ENCODE measurements at places on chromosomes 4 and X.
A peak's percentile ranks its signal among the peaks of the same experiment; 100 is the strongest.

- peak; percentile 12 for DNase-seq
Observed at GRCh38 chrX:25015486-25016360, at the start of gene ARX. Gene ARX (minus strand): TSS chrX:25015965. CDS start chrX:25015737, 228 bp downstream.

DNA sequence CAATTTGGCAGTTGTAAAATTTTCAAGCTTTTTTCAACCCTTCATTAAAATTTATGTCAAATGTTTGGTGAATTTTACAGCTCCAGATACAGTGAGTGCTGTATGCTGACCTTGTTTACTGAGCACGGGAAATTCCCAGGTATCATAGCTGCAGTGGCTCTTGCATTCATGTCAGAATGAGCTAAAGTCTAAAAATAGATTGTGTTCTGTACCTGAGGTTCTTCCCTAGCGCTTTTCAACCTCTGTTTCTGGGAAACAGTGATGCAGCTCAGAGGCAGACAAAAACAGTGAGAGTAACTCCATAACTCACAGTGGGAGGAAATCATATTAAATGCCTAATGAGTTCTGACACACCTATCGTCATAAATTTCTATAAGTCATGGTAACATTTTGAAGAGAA is 393.8 kb upstream of the GNPDA2 start:
- DNase-seq = no peak

- no peak for DNase-seq
Observed at GRCh38 chrX:124421898-124422655, 75.7 kb downstream of the SH2D1A start.

DNA sequence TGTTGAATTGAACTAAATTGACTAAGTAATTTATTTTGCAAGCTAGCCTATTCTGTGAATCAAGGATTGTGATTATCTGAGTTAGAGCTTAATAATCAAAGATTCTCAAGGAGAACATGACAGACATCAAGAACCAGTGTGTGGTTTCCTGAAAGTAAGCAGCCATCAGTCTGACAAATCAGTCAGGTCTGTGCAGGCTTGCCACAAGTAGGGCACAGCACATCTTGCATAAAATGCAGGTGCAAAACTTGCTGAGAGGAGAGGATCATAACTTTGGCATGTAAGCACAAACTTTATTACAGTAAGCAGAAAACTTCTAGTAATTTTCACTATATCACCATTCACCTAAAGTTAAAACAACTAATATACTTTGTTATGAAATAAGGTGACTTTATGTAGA is 22.5 kb downstream of the FAM241A start:
- no peak for DNase-seq

- no peak for DNase-seq
Observed at GRCh38 chr4:142405021-142405694, 440.9 kb downstream of the INPP4B start.

- no peak for DNase-seq
Observed at GRCh38 chrX:7147413-7147977, at the start of gene STS. Gene STS (plus strand): TSS chrX:7147712. CDS start chrX:7253200, 105,488 bp downstream.

- DNase-seq = no peak
Observed at GRCh38 chrX:152638443-152638904, 779 bp downstream of the GABRQ start.

DNA sequence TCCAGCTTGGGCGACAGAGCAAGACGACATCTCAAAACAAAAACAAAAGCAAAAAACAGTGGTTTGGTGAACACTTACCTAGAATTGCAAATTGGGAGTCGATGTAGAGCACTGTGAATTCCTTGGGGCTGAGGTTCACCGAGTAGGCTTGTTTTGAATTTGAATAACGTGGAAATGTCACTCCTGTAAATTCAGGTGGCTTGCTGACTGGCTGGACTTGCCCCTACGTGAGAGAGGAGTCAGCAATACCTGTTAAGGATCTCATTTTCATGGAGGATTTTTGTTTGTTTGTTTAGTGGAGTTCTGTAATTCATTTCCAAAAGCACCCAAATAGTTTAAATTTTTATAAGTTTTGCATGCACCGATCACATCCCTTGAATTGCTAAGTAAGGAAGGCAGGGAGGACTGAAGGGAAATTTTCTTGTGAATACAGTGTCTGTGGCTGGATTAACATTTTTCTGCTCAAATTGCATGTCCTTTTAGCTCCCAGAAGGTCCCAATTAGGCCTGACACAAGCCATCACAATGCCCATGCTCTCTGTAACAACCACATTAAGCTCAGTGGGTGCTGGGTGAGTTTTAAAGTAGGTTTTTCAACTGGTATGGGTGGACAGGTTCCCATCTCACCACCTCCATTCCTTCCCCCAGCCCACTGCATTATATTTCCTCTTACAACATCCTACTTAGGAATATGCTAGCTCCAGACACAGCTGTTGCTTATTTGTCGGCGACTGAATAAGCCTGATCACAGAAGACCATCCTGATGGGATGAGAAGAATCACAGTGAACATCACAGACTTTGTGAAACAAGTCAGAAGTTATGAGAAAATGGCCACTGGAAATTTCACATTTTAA is 58.5 kb upstream of the TTC29 start:
- no peak for DNase-seq

DNA sequence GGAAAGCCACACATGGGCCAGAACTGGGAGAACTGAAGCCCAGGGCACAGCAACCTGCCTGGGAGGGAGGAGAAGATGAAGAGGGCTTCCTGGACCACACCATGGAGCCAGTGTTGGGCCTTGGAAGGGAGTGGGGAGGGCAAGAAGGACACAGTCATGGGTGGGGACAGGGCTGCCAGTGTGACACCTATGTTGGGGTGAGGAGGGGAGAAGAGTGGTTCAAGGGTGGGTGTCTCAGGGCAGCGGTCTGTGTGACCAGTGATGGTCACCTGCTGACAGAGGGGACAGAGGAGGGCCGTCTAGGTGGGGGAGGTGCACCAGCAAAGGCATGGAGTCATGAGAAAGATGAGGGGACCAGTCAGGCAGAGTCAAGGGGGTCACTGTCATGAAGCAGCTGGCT is 13.8 kb downstream of the MAGED2 start:
- no peak for DNase-seq

GRCh38 chr4:24334906-24335305 is 249.4 kb downstream of the DHX15 start:
- no peak for DNase-seq

DNA sequence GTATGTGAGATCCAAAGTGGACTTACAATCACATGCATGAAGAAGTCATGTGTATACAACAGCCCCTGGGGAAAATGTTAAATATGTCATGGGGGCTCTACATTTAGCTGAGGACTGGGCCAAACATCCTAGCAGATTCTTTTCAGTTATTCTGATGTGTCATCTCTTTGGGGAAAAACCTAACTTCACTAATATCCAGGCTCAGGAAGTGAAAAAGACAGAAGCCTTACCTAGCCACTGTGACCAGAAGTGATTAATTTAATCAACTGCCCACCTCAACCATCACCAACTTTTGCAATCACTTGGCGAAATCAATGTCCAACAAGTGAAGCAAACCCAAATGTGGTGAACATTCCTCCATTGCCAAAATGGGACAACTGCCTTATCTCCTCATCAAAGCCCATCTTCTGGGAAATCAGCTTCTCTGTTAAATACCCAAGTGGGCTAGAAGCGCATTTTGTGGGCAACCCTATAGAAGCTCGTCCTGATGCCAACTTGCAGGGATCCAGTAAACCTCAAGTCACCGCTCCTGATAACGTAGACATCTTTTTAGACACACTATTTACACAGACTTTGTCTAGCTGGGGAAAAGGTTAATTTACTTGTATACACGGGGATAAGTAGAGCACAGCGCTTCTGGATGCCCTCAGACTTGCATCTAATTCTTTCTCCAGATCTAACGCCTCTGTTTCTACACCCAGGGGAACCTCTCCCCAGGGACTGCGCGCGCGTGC is 1.4 kb upstream of the HHIP start:
- DNase-seq = no peak

DNA sequence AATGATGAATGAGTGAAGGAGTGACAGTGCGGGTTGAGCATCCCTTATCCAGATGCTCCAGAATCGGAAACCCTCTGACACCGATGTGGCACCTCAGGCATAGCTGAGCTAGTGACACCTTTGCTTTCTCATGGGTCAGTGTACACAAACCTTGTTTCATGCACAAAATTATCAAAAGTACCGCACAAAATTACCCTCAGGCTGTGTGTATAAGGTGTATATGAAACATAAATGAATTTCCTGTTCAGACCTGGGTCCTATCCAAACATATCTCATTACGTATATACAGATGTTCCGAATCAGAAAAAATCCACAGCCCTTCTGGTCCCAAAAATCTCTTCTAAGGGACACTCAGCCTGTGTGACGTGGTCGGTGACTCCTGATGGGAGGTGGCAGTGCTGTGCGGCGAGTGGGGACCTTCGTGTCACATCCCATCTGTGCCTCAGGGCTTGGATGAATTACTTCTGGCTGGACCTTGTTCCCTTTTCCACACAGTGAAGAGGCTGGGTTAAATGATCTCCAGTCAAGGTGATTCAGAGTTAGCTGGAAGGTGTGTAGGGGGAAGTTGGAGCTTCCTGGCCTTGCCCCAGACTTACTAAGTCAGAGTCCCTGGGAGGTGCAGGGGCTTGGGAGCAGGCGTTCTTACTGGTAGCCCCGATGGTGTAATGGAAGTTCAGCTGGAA is 18.8 kb downstream of the RGS12 start:
- no peak for DNase-seq

DNA sequence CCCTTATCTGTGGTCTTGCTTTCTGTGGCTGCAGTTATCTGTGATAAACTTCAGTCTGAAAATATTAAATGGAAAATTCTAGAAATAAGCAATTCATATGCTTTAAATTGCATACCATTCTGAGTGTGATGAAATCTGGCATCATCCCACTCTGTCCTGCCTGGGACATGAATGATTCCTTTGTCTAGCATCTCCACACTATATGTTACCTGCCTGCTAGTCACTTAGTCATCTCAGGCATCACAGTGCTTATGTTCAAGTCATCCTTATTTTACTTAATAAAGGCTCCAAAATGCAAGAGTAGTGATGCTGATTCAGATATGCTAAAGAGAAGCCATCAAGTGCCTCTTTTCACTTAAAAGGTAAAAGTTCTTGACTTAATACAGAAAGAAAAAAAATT is 14.3 kb upstream of the RAB9B start:
- DNase-seq = no peak

- DNase-seq = no peak
Observed at GRCh38 chrX:145190801-145191389, 56.4 kb upstream of the SPANXN1 start.

DNA sequence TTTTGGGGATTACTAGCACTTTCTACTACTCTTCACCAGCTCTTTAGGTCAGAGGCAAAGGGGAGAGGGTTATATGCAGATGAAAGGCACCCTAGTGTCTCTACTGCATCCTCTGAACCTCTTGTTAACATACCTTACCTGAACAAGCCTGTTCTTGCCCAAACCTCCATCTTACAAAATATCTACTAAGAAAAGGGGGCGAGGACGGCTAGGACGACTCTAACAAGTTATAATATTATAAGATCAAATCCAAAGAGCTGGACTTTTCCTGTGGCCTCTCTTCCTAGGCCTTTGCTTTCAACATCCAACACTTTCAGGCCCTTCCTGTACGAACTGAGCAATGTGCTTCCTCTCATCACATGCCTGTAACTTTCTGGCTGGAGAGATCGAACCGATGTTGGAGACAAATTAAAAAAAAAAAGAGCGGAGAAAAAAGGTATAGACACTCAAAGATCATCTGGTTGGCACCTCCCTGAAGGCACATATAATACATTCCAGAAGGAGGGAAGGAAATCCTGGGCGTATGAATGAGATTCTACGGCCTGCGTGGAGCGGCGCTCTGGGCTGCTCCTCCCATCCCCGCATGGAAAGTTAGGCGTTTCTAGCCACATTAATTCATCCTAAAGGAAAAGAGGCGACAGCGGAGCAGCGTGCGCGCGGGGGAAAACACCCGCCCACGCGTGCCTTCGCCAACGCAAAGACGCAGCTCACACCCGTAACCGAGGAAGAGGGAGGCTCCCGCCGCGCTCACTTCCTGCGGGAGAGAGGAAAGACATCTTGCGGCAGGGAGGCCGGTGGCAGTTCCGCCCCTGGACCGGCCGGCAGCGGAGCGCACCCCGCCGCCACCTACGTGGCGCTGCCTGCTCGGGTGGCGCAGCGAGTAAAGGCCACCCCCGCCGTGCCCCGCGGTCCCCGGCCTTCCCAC is 808 bp downstream of the PRDM5 start:
- DNase-seq = no peak

DNA sequence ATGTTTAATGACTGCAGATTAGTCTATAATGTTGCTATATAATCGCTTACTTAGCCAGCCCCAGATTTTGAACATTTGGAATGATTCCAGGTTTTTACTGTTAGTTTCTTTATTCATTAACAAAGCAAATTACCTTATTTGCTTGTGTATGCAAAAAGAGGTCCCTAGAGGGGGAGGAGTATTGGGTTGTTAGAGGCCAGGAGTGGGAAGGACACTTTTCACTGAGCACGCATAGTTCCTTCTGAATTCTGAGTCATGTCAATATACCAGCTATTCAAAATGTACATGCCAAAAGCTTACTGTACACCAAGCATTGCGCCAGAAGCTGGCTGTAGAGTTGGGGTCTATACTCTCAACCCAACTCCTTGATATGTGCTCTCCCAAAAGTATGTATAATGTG is 5.1 kb upstream of the DGAT2L6 start:
- no peak for DNase-seq

DNA sequence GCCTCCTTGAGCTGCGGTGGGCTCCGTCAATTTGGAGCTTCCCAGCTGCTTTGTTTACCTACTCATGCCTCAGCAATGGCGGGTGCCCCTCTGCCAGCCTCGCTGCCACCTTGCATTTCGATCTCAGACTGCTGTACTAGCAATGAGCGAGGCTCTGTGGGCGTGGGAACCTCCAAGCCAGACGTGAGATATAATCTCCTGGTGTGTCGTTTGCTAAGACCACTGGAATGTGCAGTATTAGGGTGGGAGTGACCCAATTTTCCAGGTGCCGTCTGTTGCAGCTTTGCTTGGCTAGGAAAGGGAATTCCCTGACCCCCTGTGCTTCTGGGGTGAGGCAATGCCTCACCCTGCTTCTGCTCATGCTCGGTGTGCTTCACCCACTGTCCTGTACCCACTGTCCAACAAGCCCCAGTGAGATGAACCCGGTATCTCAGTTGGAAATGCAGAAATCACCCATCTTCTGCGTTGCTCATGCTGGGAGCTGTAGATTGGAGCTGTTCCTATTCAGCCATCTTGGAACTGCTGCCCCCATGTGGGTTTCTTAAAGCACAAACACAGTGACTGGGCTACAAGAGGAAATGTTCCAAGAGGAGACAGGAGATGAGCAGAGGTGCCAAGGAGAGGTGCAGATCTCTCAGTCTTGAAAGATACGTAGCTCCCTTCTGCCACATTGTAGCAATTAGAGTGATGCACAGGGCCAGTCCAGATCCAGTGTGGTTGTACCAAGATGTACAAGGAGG is 193.0 kb upstream of the IGFBP7 start:
- DNase-seq = no peak

DNA sequence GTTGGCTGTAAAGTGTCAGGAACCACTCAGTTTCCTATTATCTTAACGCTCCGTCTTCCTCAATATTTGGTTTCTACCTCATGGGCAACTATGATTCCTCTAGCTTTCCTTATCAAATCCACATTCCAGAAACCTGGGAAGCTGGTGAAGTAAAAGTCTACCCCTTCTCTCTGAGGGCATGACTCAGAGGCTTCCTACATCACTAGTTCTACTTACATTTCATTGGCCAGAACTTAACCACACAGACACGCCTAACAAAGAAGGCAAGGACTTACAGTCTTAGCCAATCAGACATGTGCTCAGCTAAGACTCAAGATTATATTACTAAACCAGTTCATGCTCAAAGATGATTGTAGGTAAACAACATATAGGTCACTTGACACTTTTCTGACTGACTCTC is 30.4 kb downstream of the COX7B2 start:
- no peak for DNase-seq

All from NCI-H2081 treated with DMSO at 0.1 percent for 48 hours (cell line).